ENCODE measurements at places on chromosomes 1 and 21.

DNA sequence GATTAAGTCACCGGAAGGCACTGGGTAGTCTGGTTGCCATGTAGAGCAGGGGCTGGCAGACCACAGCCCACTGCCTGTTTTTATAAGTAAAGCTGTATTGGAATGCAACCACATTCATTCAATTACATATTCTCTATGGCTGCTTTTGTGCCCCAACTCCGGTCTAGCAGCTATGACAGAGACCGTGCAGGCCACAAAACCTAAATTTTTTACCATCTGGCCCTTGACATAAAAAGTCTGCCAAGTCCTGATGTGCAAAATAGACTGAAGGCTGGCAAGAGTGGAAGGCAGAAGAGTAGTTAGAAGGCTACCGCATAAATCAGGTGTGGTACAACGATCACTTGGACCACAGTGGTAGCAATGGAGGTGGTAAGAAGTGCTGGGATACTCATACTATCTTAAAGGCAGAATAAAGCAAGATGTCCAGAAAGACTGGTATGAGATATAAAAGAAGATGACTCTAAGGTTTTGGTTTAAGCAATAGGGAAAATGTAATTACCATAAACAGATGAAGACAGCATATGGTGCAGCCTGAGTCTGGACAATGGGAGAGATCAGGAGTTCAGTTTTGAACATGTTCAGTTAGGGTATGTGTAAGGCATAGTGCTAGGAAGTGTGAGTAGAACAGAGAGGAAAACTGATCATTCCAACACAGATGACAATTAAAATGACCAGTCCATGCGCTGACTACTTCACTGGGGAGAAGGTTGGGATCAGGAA lies 37.2 kb downstream of the EGLN1 start:
- DNase-seq, result no peak

- DNase-seq, result no peak
These were observed 404 bp downstream of the NR0B2 start for GRCh38 chr1:26913389-26913753.

GRCh38 chr1:225813214-225813964 lies 3.5 kb downstream of the EPHX1 start:
- no peak for DNase-seq

GRCh38 chr1:246959944-246960693 lies 28.4 kb upstream of the AHCTF1 start:
- no peak for DNase-seq

- DNase-seq, result no peak
These were observed 8.6 kb downstream of the JAM2 start for GRCh38 chr21:25647647-25648046.

GRCh38 chr1:33902486-33903209 lies 38.8 kb downstream of the HMGB4 start:
- no peak for DNase-seq

DNA sequence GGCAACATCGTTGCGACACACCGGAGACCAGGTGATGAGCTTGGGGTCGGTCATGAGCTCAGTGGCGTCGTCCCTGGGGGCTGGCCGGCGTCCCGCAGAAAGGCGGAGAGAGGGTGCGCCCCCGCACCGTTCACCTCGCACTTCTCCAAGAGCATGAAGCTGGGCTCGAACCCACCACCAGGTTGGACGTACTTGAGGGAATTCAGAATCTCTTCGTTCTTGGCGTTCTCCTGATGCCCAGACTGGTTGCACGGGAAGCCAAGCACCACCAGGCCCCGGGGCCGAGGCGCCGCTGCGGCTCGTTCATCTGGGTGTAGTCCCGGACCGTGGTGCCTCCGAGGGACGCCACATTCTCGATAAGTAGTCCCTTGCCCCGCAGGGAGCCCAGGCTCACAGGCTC lies 176.6 kb upstream of the ADAMTS5 start:
- no peak for DNase-seq

GRCh38 chr1:215710036-215710898 lies 143.2 kb downstream of the KCTD3 start:
- peak; percentile 43 for DNase-seq

DNA sequence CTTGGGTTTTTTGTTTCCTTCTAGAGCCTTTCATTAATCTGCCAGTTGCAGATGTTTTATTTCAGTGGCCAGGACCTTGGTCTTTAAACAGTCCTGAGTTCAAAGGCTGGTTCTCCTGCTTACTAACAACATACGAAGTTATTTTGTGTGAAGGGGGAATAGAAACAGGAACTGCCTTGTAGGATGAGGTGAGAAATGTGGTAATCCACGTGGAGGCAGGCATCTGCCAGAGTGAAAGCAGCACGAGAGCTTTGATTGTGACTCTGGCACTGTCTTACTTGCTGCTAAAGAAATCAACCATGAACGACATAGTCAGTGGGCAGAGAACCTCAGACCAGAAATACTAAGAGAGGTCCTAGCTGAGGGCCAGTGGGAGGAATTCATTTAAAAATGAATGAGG lies 30.4 kb downstream of the TMEM63A start:
- no peak for DNase-seq

DNA sequence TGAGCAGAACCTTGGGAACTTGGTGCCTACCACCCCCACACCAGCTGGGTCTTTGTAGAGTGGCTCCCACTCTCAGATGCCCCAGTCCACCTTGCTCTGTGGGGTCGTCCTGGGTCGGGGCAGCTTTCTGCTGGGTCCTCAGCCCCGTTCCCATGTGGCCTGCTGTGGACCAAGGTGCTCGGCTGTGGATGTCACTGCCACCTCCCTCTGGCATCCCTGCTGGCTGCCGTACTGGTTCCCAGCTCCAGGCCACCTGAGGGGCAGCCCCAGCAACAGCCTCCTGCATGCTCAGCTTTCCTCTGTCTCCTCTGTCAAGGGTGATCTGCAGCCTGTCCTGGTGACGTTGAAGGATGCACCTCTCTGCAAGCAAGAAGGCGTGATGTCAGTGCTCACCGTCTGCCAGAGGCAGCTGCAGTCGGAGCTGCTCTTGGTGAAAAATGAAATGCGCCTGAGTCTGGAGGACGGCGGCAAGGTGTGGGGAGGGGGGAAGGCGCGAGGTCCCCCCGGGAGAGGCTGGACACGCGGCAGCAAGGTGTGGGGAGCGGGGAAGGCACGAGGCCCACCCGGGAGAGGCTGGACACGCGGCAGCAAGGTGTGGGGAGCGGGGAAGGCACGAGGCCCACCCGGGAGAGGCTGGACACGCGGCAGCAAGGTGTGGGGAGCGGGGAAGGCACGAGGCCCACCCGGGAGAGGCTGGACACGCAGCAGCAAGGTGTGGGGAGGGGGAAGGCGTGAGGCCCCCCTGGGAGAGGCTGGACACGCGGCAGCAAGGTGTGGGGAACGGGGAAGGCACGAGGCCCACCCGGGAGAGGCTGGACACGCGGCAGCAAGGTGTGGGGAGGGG lies 45.9 kb upstream of the DIP2A start:
- no peak for DNase-seq

GRCh38 chr1:2300851-2301606 lies 72.9 kb downstream of the SKI start:
- no peak for DNase-seq

- DNase-seq, result no peak
These were observed 1.1 kb upstream of the CDC73 start for GRCh38 chr1:193120604-193121166.

GRCh38 chr1:108152782-108153222 lies 47.3 kb downstream of the SLC25A24 start:
- DNase-seq, result no peak

GRCh38 chr1:109931911-109932636 lies 21.4 kb downstream of the CSF1 start:
- DNase-seq, result no peak

- no peak for DNase-seq
These were observed 212.8 kb downstream of the FOXD2 start for GRCh38 chr1:47650611-47651010.

DNA sequence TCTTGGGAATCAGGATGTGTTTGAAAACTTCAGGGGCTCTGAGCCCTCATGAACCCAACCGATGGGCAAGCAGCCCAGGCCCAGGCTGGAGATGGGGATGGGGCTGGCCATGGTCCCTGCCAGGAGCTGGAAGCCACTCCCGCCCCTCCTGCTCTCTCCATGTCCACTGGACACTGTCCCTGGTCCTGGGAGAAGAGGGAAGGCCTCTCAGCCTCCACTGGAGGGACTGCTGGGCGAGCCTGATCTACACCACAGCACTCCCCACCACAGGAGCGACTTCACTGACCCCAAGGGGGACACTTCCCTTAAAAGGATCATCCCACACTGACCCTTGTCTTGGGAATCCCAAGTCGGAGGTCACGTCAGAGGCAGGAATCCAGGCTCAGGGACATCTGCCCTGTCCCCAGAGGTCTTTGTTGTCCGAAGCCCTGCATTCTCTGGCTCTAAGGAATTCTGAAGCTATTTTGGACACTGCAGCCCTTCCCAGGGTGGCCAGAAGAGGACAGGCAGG lies 16.9 kb upstream of the COL18A1 start:
- no peak for DNase-seq

DNA sequence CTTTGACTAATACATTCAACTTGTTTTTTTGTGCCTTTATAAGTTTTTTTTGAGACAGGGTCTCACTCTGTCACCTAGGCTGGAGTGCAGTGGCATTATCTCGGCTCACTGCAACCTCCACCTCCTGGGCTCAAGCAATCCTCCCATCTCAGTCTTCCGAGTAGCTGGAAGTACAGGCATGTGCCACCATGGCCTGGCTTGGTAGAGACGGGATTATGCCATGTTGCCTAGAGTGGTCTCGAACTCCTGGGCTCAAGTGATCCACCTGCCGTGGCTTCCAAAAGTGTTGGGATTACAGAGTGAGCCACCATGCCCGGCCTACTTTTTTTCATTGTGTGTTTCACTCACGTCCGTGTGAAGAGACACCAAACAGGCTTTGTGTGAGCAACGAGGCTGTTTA lies 202.7 kb downstream of the DISC1 start:
- DNase-seq, result no peak

GRCh38 chr1:43711049-43711448 lies 3.7 kb downstream of the ST3GAL3 start:
- peak; percentile 91 for DNase-seq

DNA sequence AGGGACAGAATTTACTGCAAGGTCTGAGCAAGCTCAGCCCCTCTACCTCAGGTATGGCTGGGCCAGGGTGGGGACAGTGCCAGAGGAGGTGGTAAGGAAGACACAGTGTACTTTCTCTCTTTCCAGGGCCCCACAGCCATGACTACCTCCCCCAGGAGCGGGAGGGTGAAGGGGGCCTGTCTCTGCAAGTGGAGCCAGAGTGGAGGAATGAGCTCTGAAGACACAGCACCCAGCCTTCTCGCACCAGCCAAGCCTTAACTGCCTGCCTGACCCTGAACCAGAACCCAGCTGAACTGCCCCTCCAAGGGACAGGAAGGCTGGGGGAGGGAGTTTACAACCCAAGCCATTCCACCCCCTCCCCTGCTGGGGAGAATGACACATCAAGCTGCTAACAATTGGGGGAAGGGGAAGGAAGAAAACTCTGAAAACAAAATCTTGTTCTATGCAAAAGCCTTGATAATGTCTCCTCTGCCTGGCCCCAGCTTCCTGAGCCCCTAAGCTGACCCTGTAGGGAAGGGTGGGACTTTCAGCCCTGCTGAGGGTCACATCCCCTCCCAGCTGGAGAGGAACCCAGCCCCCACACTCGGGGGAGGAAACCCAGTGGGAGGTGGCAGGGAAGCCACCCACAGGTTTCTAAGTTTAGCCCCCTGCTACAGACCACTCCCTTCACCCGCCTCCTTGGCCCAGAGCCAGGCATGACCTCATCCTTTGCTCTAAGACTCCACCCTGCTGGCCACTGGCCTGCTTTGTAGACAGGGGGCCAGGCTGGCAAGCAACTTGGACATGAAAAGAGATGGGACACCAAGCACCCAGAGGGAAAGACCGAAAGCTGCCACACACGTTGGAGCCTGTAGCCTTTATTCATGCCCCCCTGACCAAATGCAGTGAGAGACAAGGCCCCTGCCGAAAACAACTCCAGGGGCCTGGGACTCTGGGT lies 6.4 kb downstream of the RHOC start:
- peak; percentile 78 for DNase-seq

DNA sequence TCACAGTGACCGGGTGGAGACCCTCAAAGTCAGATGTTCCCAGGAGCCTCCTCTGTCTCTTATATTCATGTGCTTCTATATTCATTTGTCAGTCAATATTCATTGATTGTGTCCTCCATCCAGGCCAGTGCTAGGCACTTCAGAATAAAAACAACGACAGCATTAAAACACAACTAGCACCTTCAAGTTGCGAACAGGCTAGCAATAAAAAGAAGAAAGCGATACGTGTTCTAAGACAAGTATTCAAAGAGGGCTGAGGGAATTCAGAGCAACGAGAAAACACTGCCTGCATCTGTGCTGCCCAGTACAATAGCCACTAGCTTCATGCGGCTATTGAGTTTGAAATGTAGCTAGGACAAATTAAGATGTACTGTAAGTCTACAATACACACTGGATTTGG lies 138.0 kb downstream of the PLXNA2 start:
- DNase-seq, result no peak

- DNase-seq, result no peak
These were observed 452.1 kb upstream of the NEGR1 start for GRCh38 chr1:72734415-72734814.

- DNase-seq, result no peak
These were observed 2.8 kb downstream of the NRIP1 start for GRCh38 chr21:15061747-15062605.

GRCh38 chr1:169689395-169689794 lies 22.0 kb downstream of the SELL start:
- DNase-seq, result no peak

DNA sequence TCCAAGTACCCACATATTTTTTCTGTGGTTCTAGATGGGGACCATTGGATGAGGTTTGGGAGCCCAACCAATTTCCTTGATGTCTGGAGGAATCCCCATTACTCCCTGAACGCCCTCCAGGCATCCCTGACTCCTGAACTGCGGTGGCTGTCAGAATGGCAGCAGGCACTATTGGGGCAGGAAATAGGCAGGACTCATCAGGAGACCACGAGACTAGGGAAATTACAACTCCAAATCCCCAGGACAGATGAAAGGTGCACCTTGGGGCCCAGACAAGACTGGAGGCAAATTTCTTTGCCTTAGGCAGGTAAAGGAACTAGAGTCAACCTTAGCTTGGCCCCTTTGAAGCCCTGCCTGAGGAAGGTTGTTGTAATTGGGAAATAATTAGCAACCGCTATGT lies 1.1 kb downstream of the CGN start:
- peak; percentile 48 for DNase-seq

GRCh38 chr1:151311589-151312331 lies 15.5 kb downstream of the PI4KB start:
- DNase-seq, result peak; percentile 99

DNA sequence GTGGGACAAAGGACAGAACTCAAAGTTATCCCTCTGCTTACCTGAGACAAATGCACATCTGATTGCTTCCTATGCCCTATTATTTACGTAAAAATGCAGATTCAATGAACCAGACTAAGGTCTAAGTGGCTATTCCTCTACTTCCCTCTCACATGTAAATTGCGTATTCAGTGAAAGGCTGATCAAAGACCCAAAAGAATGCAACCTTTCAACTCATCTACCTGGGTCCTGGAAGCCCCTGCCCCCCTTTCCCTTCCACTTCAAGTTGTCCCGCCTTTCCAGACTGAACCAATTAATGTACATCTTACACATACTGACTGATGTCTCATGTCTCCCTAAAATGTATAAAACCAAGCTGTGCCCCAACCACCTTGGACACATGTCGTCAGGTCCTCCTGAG lies 14.6 kb downstream of the SSX2IP start:
- no peak for DNase-seq

GRCh38 chr1:231036416-231036815 lies 3.6 kb downstream of the FAM89A start:
- no peak for DNase-seq

- no peak for DNase-seq
These were observed 143.1 kb downstream of the ZSCAN20 start for GRCh38 chr1:33615546-33615945.

- no peak for DNase-seq
These were observed 22.4 kb downstream of the CFAP57 start for GRCh38 chr1:43194509-43194908.

- peak; percentile 9 for DNase-seq
These were observed 128.2 kb downstream of the ATG4C start for GRCh38 chr1:62912028-62912638.

All from mammary epithelial cell (primary cell).